ENCODE measurements at places on chromosomes 6 and 20.

GRCh38 chr20:61933951-61934715, 131.5 kb downstream of the TAF4 start:
- no peak for DNase-seq

DNA sequence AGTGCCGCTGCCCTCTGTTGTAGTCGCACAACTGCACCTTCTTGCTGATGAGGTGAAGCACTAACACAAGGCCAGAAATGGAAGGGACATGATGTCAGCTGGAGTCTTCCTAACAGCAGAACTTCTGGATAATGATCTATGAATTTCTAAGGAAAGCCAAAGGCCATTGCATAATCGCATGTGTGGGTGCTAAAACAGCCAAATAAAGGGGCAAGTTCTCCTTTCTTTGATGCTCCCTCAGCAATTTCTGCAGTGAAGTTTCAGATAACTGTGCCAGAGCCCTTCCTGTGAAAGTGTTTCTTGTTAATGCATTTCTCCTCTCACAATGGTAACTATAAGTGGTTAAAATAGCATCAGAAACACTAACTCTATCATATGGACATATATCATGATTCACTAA, 8.0 kb upstream of the F13A1 start:
- DNase-seq: no peak

DNA sequence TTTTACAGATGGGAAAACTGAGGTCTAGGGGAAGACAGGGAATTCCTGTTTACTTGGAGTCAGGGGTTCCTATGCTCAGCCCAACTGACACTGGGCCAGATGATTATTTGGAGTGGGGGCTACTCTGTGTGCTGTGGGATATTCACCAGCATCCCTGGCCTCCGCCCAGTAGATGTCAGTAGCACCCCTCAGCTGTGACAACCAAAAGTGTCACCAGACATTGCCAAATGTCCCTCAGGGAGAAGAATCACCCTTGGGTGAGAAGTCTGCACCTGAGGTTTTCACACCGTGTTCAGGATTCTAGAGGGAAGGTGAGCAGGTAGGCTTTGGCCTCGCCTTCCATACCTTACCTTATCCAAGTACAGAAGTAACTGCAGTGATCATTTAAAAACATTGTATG, 27.6 kb downstream of the CDH26 start:
- no peak for DNase-seq

DNA sequence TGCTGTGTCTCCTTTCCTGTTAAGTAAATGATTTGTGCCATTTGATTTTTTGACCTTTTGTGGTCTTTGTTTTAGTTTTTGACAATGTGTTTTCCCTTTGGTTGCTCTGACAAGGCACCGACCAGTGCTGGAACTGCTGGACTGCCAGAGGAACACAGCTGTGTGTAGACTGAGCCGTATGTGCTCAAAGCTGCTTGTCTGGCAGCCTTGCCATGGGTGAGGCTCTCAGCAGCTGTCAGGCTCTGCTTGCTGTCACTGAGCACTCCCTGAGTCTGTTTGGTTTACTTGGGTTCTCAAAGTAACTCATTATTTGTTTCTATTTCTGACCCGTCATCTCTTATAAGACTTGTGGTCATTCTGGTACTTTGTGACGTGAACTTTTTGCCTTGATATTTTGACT, 15.1 kb upstream of the SNRPB start:
- DNase-seq: no peak

DNA sequence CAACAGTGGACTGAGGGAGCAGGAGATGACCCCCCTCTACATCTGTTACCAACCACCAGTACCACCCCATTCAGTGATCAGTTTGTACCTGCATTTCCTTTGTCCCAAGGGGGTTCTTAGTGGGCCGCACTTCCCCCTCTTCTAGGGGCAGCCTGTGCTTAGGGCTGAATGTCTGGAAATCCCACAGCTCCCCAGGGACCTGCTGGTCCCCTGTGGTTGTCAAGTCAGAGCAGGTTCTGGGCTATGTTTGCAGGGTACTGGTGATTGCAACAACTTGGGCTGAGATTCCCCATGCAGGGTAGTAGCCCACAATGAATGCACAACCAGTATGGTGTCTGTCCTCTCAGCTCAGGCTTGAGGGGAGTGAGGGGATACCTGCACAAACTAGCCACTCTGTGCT, 39.7 kb upstream of the COL10A1 start:
- no peak for DNase-seq

- DNase-seq: no peak
These were observed 83.5 kb downstream of the FRK start for GRCh38 chr6:115977220-115977619.

DNA sequence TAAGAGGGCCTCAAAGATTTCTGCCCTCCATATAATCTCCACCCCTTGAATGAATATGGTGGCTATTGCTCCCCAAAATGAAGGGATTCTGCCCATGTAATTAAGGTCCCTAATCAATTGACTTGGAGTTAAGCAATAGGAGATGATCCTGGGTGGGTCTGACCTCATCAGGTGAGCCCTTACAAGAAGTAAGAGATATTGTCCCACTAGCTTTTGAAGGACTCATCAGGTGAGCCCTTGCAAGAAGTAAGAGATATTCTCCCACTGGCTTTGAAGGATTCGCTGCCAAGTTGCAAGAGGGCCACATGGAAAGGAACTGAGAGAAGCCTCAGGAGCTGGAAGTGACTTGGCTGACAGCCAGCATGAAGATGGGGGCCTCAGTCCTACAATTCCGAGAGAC, 103.4 kb downstream of the BMP7 start:
- DNase-seq: no peak

DNA sequence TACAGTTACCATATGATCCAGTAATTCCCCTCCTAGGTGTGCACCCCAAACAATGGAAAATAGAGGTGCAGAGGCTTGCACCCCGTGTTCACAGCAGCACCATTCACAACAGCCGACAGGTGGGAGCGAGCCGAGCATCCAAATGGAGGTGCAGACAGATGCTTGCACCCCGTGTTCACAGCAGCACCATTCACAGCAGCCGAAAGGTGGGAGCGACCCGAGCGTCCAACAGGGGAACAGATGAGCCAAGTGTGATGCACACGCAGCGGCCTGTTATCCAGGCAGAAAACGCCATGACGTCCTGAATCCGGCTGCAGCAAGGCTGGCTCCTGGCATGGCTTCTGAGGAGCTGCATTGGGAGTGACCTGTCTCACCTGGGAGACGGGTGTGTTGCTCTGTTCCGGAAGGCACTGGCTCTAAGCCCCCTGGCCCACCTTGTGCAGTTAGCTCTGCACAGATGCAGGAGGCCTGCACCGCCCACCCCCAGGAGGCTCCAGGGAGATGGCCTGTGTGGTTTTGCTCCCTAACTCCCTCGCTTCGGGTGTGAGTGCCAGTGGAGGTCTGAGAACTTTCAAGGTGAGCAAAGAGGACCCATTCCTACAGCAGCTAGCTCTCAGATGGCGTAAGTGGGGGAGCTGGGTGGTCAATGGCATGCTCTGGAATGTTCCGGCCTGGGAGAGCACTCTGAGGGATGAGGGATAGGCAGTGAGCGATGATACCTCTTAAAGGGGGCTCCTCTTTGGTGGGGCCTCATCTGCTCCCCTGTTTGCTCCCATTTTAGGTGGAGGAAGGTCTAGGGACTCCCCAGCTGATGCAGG, 47.8 kb upstream of the FRMD1 start:
- no peak for DNase-seq

- no peak for DNase-seq
These were observed 682.1 kb upstream of the MAP3K7 start for GRCh38 chr6:91268941-91269340.

GRCh38 chr6:109295109-109295773, 87.0 kb downstream of the CD164 start:
- no peak for DNase-seq

DNA sequence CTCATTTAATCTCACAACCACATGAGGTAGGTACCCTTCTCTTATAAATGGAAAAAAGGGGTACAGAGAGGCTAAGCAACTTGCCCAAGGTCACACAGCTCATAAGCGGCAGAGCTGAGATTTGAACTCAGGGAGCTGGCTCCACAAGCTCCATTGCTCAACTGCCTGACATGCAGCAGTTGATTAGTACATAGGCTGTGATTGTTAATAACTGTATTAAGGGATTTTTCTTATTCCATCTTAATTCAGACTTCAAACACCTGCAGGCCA, 6.6 kb downstream of the CCN5 start:
- no peak for DNase-seq

DNA sequence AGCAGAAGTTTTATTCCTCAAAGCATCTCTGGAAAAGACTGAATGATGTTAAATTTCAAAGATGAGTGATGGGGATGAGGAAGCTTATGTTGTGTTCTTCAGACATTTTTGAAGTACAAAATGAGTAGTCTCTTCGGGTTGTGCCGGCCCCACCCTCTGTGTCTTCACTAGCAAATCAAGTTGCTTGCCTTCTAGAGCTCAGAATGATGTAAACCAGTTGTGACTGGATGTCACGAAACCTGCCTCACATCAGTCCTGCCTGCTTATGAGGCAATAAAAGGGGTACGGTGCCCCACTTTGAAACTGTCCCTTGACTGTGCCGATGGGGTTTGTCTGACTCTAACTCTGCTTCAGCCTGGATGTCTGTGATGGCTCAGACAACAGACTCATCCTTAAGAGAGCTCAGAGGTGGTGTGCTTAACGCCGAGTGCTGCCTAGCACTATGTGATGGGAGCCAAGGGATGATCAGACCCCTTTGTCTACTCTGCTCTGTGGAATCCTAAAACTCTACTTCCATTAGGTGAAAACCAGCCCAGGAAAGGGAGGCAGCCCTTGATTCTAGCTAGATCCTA, 19.0 kb downstream of the TOMM34 start:
- no peak for DNase-seq

DNA sequence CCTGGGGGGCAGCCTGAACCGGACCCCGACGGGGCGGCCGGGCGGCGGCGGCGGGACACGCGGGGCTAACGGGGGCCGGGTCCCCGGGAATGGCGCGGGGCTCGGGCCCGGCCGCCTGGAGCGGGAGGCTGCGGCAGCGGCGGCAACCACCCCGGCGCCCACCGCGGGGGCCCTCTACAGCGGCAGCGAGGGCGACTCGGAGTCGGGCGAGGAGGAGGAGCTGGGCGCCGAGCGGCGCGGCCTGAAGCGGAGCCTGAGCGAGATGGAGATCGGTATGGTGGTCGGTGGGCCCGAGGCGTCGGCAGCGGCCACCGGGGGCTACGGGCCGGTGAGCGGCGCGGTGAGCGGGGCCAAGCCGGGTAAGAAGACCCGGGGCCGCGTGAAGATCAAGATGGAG, 636 bp downstream of the SRF start:
- no peak for DNase-seq

DNA sequence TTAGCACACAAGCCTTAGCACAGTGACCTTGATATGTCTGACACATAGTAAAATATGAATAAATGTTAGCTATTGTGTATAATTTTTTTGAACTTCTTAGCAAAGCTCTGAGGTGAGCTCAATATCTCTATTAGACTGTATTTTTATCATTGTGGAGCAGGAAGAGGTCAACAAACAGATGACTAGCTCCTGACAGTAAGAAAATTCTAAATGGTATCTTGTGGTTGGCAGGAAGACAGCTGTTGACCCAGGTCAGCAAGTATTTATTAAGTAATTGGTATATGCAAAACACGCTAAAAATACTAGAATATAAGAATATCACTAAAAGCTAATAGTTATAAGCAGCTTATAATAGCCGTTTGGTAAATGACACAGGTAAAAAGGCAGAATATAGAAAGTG, 77.5 kb upstream of the MARCKS start:
- DNase-seq: no peak

- DNase-seq: no peak
These were observed 17.6 kb upstream of the L3MBTL3 start for GRCh38 chr6:130000526-130001421.

DNA sequence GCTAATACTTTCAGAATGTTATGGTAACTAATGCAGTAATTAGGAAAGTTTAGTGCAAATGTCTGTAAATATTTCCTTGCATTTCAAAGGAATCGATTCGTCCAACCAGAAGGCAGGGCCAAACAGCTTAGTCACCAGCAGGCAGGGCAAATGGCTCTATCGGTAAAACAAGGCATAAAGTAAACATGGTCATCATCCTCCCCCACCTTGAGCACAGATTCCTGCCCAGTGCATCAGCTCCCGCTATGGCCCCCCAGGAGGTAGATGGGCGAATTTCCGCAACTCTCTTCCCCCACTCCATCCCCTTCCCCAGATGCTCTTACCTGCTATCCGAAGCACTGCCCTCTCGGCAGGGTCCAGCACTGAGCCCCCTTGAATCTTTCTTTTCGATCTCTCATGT, 103.8 kb upstream of the BEND6 start:
- DNase-seq: no peak

DNA sequence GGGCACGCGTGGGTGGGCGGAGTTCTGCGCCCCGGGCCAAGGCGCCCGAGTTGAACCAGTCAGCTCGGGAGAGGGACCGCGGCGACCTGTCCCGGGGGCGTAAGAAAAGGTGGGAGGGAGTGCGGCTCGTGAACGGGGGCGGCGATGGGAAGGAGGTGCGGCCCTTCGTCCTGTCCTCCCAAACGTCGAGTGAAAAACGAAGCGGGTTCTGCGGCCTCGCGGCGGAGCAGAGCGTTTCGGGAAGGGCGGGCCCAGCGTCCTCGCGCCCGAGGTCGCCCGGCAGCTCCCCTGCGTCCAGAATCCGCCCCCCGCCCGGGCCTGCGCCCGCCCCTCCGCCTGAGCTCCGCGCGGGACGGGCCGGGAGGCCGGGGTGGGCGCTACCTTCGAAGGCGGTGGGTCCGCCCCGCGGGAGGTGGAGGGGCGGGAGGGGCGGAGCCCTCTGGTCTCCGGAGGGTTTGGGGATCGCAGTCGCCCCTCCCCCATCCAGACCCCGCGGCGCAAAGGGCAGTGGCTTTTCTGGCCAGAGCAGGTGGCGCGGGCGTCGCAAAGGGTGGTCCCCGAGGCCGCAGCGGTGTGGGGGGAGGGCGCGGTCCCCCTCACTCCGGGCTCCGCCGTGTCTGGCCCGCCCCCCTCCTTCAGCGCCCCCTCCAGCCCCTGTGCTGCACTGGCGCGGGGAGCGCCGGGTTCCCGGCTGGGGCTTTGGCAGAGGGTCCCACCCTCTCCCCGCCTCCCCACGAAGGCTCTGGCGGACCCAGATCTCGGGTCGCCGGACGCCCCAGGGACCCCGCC, 838 bp downstream of the STMN3 start:
- no peak for DNase-seq

GRCh38 chr6:96943555-96944215, 19.2 kb downstream of the KLHL32 start:
- no peak for DNase-seq

GRCh38 chr6:168961264-168961656, 292.4 kb downstream of the THBS2 start:
- no peak for DNase-seq

DNA sequence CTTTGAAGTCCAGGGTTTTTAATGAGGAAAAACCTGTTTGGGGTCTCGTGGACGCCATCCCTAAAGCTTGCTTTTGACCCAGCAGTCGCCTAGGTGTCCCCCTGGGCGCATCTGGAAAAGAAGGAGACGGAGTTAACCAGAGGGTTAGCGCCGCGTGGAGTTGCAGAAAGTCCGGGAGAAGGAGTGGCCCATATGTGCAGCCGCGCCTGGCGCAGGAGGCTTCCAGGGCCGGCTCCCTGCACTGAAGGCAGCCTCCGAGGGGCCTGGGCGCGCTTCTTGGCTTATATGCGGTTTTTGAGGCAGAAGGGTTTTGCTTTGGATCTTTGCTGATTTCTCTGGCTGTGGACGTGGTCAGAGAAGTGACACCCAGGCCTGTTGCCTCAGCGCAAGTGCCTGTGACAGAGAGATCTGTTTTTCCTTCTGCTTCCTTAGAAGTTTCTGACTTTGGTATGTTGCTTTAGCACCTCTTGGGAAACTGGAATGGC, 987 bp downstream of the TMEM181 start:
- no peak for DNase-seq

- DNase-seq: peak; percentile 65
These were observed 2.7 kb upstream of the MICA start for GRCh38 chr6:31400467-31401289.

GRCh38 chr6:129890701-129891100, 29.6 kb upstream of the TMEM244 start:
- DNase-seq: peak; percentile 53

- peak; percentile 14 for DNase-seq
These were observed 56.4 kb upstream of the RPS6KA2 start for GRCh38 chr6:166683477-166683876.

Measured in HT1080 (cell line).